ENCODE measurements at places on chromosomes 16 and 17. TPM values are rescaled to one million over a fixed set of nuclear protein-coding genes. Genes with fewer than 3 reads are reported as not detected.
A peak's percentile ranks its signal among the peaks of the same experiment; 100 is the strongest.

GRCh38 chr17:27457360-27457715, 1.1 kb downstream of the KSR1 start:
- no peaks in the 10 kb centered on the region for H3K36me3 ChIP-seq
- H3K4me1 ChIP-seq: peaks cover 9% of the 10 kb centered on the region
- peak overlapping the region; percentile 83 for H3K27ac ChIP-seq

Gene PRR15L
- not detected for total RNA-seq

DNA sequence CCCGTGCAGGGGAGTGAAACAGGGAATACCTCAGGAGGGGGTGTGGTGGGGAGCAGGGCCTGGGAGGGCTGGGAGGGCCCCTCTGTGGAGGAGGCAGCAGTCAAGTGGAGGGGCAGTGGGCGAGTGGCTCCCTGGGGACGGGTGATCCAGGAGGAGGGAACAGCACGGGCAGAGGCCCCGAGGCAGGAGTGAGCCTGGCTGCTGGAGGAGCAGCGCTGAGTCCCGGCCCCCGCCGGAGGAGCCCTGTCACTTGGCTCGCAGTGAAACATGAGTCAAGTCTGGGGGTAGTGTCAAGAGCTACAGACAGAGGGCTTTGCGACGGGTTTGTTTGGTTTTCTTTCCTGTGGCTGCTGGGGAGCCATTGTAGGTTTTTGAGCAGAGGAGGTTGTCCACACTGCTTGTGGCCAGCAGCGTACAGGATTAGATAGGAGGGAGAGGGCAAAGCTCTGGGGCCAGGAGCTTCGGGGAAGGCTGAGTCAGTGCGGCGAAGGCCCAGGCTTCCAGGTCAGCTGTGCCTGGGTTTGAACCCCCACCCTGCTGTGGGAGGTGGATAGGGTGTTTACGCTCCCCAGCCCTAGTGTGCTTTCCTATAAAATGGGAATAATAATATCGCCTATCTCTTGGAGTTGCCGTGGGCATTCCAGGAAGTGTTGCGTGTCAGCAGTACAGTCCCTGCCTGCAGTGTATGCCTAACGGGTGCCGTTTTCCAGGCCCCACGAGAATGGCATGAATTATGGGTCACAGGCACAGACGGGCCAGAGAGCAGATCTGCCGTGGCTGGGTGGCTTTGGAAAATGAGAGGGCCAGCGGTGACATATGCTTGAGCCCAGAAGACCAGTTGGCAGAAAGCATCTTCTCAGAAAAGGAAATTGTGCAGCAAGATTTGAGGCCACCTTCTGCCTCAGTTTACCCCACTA, 115.9 kb upstream of the CIBAR2 start:
- DNase-seq: peak; percentile 68
- H3K4me1 ChIP-seq: peaks cover 14% of the 10 kb centered on the region
- H3K36me3 ChIP-seq: no peaks in the 10 kb centered on the region
- H3K4me3 ChIP-seq: no peak overlapping the region
- H3K27ac ChIP-seq: peak overlapping the region; percentile 23

- H3K27me3 ChIP-seq: no peaks in the 10 kb centered on the region
- H3K36me3 ChIP-seq: no peaks in the 10 kb centered on the region
- H3K4me3 ChIP-seq: no peak overlapping the region
- H3K27ac ChIP-seq: peak overlapping the region; percentile 45
- H3K4me1 ChIP-seq: peaks cover 36% of the 10 kb centered on the region
These were observed 11.4 kb downstream of the CCR7 start for GRCh38 chr17:40553694-40554534.

DNA sequence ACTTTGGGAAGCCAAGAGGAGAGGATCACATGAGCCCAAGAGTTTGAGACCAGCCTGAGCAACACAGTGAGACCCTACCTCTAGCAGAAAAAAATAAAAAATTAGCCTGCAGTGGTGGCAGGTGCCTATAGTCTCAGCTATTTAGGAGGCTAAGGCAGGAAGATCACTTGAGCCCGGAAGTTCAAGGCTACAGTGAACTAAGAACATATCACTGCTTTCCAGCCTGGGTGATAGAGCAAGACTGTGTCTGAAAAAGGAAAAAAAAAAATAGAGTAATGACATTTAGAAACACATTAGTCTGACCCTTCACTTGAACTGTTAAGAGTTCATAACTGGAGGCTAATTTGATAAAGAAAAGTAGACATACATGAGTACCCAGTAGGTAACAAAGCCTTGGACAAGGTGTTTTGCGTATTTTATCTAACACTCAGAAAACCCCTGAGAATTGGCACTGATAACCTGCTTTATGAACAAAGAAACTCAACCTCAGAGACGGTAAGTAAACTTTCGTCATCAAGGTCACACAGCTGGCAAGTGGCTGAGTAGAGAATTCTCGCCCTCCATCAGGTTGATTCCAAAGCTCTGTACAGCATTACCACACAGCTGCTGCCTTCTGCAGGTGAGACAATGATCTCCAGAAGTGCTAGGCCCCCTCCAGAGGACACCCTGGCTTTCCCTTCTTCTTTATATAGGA, 101.1 kb downstream of the SMG6 start:
- H3K4me3 ChIP-seq: no peak overlapping the region
- no peaks in the 10 kb centered on the region for H3K27me3 ChIP-seq
- DNase-seq: peak; percentile 39
- H3K4me1 ChIP-seq: peaks cover 31% of the 10 kb centered on the region
- no peaks in the 10 kb centered on the region for H3K36me3 ChIP-seq

Gene RANBP10
- total RNA-seq: 33.6 TPM
